ENCODE measurements at places on chromosomes 11 and 22.

GRCh38 chr11:71240865-71241691 is 11.3 kb downstream of the SHANK2 start:
- DNase-seq = peak; percentile 27

GRCh38 chr11:79668575-79668974 is 227.7 kb upstream of the TENM4 start:
- no peak for DNase-seq

DNA sequence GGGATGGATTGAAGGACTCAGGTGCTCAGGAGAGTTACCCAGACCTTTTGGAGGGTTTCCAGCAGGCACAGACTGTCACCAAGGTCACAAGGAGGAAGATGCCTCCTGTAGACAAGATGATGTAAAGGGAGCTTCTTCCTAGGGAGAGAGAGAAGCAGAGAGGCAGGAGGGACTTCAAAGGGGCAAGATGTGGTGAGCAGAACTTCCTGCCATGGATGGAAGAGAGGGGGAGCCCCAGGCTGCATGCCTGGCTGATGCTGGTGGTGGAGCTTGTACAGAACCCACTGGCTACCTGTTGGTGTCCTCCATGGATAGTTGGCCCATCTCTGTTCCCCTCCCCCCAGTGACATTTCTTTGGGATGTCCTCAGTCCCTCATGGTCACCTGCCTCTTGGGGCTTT is 4.2 kb downstream of the HEPN1 start:
- DNase-seq = no peak

DNA sequence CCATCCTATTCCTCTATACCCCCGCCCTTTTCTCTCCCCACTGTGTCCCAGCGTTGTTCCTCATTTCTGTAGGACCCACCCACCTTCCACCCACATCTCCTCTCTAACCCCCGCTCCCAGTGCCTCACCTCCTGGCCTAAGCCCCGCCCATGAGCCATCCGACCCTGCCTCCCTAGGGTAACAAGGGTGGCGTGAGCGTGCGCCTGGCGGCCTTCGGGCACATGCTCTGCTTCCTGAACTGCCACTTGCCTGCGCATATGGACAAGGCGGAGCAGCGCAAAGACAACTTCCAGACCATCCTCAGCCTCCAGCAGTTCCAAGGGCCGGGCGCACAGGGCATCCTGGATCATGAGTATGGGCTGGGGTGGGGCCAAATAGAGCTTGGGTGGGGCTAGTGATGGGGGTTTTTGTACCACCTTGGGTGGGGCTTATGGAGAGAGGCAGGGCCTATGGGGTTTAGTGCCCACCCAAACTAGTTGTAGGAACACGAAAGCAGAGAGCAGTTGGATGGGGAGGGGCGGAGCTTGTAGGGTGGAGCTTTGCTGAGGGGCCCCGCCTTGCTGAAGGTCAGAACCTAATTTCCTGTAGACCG is 4.5 kb downstream of the INPP5J start:
- DNase-seq = no peak

GRCh38 chr11:33835143-33835878 is 56.6 kb downstream of the LMO2 start:
- peak; percentile 64 for DNase-seq

- DNase-seq = no peak
These were observed 293.3 kb downstream of the BRD1 start for GRCh38 chr22:49534386-49534785.

DNA sequence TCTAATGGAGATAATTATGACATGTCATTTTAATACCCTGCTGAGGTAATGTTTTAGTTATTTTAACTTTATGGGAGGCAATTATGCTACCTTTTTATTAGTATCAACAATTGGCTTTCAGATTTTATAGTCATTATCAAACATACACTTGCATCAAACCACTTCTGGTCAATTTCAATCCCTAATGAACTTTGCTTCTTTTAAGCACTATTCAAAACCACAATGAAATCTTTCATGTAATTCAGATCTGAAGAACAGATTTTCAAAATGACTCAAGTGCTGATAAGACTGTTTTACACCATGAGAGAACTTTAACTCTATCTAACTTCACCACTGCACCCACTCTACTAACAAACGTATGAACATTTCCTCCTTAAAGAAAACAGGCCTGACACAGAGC is 25.9 kb upstream of the CCDC34 start:
- no peak for DNase-seq

DNA sequence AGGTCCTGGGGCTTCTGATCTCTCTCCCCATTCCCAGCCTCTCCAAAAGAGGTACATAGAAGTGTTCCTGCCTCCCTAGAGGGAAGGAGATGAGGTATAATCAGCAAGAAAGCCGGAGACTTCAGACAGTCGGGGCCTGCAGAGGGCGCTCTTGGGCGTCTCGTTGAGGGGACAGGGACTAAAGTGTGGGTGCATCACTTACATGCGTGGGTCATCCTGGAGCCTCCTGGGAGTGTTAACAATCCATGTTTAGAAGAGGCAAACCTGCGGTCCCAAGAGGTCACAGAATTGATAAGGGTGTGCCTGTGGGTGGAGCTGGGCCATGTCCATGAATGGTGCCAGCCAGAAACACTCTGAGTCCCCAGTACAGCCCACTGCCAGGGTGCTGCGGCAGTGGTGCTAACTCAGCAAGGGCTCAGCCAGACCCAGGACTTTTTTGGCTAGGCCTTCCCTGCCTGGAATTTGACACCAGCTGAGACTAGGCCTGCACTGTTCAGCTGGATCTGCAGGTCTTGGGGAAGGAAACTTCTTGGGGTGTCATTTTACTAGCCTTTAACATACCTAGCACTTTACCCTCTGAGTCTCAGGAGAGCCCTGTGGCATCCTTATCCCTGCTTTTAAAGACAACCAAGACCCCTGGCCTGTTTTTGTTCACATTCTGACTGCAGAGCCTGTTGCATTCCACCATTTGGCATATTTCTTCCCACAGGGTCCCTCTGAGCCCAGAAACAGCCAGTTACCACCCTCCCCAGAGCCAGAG is 5.5 kb downstream of the YDJC start:
- no peak for DNase-seq

DNA sequence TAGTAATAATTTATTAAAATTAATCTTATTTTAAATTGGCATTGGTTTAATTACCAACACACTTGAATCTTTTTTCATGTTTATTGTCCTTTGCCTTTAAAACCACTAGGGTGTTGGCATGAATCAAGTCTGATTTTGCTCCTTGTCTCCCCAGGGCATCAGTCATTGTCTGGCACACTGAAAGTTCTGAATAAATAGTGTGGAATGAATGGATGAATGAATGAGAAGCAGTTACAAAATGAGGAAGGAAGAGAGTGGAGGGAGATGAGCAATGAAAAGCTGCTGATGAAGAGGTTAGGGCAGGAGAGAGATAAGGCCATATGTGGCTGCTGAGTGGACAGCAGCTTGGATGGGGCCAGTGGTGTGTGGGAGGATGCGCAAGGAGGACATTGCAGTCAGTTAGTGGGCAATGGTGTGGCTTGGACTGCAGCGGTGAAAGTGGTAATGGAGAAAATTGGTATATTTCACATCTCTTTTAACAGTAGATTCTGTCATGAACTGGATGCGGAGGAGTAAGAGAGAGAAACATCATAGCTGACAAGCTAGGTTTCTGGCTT is 132.0 kb downstream of the SPON1 start:
- no peak for DNase-seq

DNA sequence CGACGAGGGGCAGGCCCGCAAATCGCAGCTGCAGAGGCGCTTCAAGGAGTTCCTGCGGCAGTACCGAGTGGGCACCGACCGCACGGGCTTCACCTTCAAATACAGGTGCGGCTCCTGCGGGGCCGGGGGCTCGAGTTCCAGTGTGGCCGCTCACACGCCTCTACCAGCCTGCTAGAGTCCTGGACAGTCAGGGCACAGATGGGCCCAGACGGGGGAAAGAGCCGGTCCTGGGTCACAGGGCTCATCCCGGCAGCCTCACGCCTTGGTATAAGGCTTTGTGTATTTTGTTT is 506 bp downstream of the MCM5 start:
- no peak for DNase-seq

GRCh38 chr11:83033972-83034672 is 37.6 kb downstream of the RAB30 start:
- peak; percentile 86 for DNase-seq

- DNase-seq = no peak
These were observed 74.2 kb upstream of the ZBED5 start for GRCh38 chr11:10931761-10932670.

DNA sequence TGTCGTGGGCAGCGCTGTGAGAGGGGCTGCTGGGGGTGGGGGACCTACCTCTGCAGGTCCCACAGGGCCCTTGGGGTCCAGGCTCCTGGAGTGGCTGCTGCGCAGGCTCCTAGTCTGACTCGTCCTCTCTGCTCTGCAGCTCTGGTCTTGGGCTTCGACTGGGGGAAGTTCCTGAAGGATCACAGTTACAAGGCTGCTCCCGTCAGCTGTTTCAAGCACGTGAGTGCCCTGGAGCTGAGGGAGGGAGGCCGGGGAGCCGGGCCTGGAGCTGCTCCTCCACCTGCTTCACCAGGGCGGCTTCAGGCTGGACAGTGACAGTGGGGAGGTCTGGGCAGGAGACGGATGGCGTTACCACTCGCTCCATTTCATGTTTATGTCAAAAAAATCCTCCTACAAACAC is 11.9 kb downstream of the L3MBTL2 start:
- no peak for DNase-seq

- no peak for DNase-seq
These were observed 946.2 kb downstream of the BRD1 start for GRCh38 chr22:48881326-48881980.

- DNase-seq = peak; percentile 73
These were observed at the start of gene C22orf39 for GRCh38 chr22:19447330-19448075. Gene C22orf39 (minus strand): TSS chr22:19447711. CDS start chr22:19447688, 23 bp downstream.

DNA sequence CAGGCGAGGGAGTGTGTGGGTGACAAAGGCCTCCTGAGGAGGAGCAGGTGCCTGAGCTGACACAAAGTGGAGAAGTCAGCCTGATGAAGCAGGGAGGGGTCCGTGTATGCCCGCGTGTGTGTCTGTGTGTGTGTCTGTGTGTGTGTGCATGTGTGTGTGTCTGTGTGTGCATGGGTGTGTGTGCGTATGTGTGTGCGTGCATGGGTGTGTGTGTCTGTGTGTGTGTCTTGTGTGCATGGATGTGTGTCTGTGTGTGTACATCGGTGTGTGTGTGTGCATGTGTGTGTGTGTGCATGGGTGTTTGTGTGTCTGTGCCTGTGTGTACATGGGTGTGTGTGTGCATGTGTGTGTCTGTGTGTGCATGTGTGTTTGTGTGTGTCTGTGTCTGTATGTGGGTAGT is 65.6 kb upstream of the EIF3D start:
- DNase-seq = no peak

- no peak for DNase-seq
These were observed 59.8 kb downstream of the NAV2 start for GRCh38 chr11:19772480-19772879.

GRCh38 chr11:107609400-107610218 is 18.7 kb downstream of the ELMOD1 start:
- no peak for DNase-seq

- DNase-seq = no peak
These were observed 10.7 kb upstream of the SERPING1 start for GRCh38 chr11:57586711-57587245.

DNA sequence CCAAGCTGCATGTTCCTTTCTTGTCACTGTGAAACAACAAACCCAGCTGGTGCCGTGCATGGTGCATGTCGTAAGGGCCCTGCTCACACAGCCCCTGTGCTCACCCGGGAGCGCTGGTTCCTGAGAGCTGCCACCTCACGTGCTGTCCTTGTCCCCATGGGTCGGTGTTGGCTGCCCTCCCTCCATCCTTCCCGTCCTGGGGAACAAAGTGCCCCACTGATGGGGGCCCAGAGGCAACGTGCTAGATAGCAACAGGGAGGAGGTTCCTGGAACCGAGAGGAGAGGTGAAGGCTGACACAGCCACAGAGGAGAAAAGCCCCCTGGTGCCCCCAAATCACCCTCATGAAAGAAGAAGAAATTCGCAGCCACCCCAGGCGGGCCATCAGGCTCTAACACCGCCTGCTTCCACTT is 56.6 kb upstream of the SLC22A12 start:
- no peak for DNase-seq

DNA sequence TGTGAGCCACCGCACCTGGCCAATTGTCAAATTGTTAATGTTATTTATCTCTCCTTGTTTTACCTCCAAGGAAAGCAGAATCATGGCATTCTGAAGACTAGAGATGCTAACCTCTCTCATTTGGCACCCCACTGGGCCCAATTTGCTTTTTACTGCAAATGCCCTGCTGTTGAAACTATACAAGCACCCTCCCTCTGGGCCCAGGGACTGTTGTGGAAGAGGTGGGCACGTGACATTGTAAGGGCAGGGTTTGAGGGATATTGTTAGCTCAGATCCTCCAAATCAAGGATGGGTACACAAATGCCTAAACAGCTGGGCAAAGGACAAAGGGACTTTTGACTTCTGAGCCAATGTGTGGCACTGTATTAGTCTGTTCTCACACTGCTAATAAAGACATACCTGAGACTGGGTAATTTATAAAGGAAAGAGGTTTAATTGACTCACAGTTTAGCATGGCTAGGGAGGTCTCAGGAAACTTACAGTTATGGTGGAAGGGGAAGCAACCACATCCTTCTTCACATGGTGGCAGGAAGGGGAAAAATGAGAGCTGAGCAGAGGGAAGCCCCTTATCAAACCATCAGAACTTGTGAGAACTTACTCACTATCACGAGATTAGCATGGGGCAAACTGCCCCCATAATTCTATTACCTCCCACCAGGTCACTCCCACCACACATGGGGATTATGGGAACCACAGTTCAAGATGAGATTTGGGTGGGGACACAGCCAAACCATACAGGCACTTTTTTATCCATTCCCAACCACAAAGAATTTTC is 6.5 kb upstream of the ALDH3B2 start:
- DNase-seq = no peak

- no peak for DNase-seq
These were observed 15.2 kb downstream of the DDX17 start for GRCh38 chr22:38490915-38491314.

GRCh38 chr11:17389957-17390649 is 1.6 kb upstream of the KCNJ11 start:
- DNase-seq = no peak

DNA sequence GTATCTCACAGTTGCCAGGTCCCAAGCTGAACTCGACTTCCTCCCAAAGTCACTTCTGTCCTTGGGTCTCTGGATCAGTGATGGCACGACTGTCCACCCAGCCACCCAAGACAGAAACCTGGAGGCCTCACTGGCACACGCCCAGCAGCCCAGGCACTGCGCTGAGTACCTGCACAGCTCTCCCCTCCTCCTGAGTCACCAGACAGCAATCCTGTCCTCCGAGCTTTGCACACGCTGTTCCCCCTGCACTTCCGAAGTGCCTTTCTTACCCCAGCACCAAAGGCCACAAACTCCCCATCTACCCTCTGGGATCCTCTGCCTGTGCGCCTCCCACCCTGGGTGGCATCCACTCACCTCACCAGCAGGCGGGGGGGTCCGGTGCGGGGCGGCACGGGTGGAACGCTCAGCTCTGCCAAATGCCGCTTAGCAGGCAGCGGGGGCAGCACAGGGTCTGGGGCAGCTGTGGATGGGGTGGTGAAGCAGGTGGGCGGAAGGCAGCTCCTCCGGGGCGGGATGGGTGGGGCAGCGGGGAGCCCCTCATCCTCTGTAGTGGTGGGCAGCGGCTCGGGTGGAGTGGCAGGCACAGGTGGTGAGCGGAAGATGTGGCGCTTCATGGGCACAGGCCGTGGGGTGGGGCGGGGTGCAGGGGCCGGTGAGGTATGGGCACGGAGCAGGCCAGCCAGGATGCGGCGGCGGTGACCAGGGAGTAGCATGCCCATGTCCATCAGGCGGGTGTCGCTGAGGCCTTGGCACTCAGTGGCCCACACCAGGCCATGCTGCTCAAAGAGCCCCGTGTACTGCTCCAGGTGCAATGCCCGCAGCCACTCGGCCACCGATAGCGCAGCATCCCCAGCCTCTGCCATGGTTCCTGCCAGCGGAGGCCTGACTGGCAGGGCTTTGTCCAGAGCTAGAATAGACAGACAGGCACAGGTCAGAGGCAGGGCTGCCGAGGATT is 25.7 kb downstream of the ARAP1 start:
- no peak for DNase-seq

All from GM04503 (cell line).